NCI-H69 (cell line): ENCODE measurements at places on chromosomes 5 and 9.

GRCh38 chr9:120715389-120715924, 1.2 kb upstream of the MEGF9 start:
- peak; percentile 82 for DNase-seq

- no peak for DNase-seq
Measured at GRCh38 chr5:152932621-152933020, 527.5 kb upstream of the NMUR2 start.

- DNase-seq: no peak
Measured at GRCh38 chr9:117074342-117074662, 340.6 kb downstream of the ASTN2 start.

DNA sequence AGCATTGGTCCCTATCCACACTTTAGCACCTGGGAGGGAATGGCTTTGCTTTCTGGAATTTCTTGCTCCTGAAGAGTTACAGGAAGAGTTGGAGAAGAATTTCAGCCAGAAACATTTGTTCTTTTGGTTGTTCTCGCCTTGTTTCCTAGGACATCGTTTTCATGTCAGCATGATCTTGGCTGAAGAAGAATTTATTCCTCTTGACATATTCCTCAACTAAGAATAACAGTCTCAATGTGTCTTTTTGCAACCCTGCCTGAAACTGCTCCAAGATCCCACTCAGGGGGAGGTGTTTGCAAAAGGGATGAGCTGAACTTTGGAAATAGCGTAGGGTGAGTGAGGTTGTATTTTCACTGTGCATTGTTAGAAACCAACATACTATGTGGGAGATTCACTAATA, 26.1 kb downstream of the MAMDC2 start:
- no peak for DNase-seq

DNA sequence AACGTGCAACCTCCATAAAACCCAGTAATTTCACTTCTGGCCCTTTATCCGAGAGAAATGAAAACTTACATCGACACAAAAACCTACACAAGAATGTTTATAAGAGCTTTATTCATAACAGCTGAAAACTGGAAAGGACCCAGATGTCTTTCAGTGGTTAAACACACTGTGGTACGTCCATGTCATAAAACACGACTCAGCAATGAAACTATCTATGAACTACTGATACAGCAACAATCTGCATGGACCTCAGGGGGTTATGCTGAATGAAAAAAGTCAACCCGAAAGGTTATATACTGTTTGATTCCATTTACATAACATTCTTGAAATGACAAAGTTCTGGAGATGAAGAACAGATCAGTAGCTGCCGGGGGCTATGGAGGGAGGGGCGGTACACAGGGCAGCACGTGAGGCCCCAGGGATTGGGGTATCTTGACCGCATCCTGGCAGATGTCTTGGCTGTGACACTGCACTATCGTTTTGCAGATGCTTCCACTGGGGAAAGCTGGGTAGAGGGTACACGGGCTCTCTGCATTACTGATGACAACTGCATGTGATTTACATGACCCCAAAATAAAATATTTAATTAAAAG, 4.1 kb downstream of the CCDC127 start:
- no peak for DNase-seq

GRCh38 chr9:5531101-5531882, 21.0 kb downstream of the PDCD1LG2 start:
- no peak for DNase-seq

DNA sequence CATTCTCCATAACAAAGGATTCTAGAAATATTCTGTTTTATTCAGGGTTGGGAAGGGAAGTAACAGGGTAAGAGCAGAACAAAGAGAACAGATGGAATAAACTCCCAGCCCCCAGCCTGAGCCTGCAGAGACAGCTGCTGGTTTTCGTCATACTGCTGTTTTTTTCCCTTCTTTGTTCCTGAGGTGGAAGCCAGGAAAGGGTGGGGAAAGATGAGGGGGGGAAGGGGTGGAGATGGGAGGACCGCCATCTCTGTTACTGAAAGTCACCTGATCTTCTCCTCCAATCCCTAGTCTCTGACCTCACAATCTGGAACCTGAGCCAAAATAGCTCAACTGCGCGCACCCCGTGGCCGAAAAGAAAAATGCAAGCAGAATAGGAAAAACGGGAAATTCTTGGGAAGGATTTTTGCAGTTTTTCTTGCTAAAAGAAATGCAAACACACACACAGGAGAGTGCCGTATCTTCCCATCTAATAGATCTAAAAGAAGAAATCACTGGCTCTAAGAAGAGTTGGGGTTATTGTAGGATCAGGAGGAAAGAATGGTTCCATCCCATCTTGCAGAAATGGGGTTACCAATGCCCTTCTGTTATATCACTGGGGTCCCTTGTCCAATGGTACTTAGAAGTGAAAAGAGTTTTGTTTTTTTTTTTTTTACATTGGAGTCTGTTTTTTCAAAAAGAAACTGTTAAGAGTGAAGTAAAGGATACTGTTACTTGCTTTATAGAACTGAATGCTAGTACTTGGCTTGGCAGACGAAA, 57.9 kb downstream of the DIAPH1 start:
- DNase-seq: peak; percentile 99

GRCh38 chr5:60835554-60835953, 8.5 kb downstream of the ELOVL7 start:
- DNase-seq: no peak

GRCh38 chr5:173278172-173278571, 43.2 kb upstream of the NKX2-5 start:
- DNase-seq: no peak

DNA sequence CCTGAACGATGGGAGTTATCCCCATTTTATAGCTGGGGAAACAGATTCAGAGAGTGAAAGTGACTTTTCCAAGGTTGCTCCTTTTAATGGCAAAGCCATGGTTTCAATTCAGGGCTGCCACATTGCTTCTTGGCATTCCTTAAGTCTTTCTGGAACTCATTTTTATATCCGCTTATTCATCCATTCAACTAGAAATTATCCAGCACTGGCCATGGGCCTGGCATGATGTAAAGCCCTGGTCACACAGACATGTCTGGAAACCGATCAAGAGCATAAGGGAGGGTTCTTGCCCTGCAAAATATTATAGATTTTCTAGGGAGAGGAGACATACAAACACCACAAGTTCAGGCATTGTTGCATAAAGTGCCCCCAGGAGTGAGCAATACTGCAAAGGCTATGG, 43.0 kb upstream of the COL15A1 start:
- DNase-seq: no peak

- DNase-seq: no peak
Measured at GRCh38 chr9:96256800-96257199, 45.2 kb downstream of the HSD17B3 start.

GRCh38 chr9:14021871-14022525, 291.9 kb downstream of the NFIB start:
- DNase-seq: no peak

DNA sequence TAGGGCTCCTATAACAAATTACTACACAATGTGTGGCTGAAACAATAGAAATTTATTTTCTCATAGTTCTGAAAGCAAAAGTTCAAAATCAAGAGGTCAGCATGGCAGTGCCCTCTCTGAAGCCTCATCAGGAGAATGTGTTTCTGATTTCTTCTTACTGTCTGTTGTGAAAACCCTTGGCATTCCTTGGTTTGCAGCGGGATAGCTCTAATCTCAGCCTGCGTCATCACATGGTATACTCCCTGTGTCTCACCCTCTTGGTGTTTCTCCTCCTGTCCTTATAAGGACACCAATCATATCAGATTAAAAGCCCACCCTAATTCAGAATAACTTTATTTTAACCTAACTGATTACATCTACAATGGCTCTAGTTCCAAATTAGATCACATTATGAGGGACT, 87.5 kb upstream of the CDH9 start:
- DNase-seq: no peak

- DNase-seq: no peak
Measured at GRCh38 chr5:13659391-13659790, 285.1 kb downstream of the DNAH5 start.

DNA sequence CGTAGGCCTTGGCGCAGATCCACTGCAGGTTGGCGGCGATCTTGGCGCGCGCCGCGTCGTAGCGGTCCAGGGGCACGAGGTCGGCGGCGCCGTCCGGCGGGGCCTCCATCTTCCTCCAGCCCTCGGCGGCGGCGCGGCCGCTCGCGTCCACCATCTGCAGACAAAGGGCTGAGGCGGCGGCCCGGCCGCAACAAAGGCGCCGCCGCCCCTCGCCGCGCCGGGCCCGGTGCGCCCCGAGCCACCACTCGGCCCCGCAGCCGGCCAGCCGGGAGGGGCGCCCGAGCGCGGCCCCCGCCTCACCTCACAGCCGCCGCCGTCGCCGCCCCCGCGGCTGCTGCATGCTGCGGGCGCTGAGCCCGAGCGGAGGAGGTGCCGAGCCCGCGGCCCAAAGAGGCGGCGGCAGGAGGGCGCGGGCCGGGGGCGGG, 328 bp downstream of the CAMSAP1 start:
- no peak for DNase-seq

GRCh38 chr5:68214482-68215207, 911 bp upstream of the PIK3R1 start:
- DNase-seq: peak; percentile 70

DNA sequence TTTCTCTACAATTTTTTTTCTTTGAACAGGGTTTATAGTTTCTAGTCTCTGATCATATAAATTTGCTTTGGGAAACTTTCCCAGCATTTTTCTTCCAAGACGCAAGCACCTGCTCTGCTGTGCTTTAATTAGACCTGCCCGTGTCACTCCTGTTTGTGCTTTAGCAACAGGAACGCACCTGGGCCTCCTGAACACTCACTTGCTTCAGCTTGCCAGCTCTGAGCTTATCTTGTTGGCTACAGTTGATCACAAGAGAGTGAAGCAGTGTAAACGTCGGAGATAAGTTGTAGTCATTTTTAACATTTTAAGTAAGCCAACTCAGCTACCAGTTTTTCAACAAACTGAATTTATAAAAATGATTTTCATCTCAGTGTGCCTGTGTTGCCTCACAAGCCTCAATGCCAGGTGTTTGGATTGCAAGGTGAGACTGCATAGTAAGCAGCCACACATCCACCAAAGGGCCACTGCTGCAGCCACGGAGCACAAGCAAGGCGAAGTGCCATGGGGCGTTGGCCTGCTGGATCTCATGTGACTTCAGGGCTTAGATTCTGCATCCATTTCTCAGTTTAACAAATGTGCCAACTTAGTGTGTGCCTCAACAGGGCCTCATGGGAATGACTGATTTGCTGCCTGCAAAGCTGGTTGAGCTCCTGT, 166.9 kb downstream of the TRIO start:
- DNase-seq: no peak

GRCh38 chr5:135141303-135142268, 107.6 kb upstream of the PITX1 start:
- DNase-seq: peak; percentile 44

- no peak for DNase-seq
Measured at GRCh38 chr5:173778152-173778782, 109.9 kb upstream of the CPEB4 start.

GRCh38 chr9:136107155-136107952, 11.3 kb downstream of the TMEM250 start:
- DNase-seq: peak; percentile 81

GRCh38 chr5:137194300-137194699, 304.8 kb downstream of the SPOCK1 start:
- DNase-seq: no peak

DNA sequence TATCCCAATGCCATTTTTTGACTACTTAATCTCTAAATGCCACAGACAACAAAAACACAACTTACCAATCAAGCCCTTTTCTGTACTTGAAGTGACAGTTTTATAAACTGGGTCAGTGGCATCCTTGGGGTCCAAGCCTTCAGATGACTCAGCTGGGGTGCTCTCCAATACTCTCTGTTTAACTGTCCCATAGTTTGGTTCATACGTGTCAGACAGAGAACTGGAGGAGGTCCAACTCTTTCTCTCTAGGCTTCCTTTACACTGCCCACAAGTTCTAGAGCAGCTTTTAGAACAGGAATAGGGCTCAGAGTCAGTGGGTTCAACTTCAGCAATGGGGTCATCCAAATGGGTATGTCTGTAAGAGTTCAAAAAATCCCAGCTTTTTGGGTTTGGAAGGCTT, 166.9 kb downstream of the CDC42SE2 start:
- DNase-seq: no peak

- peak; percentile 74 for DNase-seq
Measured at GRCh38 chr9:136996361-136997292, at the start of gene CLIC3. Gene CLIC3 (minus strand): TSS chr9:136996568. CDS start chr9:136996543, 25 bp downstream.

DNA sequence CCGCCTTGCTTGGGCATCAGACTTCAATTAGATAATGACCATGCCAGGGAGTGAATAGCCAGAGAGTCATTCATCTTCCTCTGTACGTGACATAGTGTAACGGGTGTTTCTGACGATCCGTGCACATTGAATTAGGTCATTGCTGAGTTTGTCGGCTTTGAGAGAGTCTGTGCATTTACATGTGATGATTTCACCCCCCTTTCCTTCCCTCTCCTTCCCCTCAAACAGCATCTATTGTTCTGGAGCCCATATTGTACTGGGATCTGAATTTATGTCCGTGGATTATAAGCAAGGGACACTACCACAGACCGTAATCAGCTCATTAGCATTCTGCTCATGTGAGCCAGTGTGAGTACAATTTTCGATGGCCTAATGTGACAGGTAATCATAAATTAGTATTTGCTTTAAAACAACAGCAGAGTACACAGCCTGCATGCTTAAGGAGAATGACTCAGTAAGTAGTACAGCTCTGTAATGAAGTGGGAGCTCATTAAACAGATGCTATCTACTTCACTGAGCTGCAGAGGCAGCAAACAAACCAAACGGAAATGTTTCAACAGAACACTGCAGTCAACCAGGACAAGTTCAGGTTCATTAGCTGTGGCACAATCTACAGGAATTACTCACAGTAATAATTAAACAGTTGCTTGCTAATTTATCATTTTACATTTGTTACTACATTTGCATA, 302.1 kb downstream of the CSNK1G3 start:
- DNase-seq: peak; percentile 96

GRCh38 chr5:31954091-31954490, 220.0 kb downstream of the GOLPH3 start:
- DNase-seq: no peak

- no peak for DNase-seq
Measured at GRCh38 chr9:74138182-74138581, 359.0 kb upstream of the RORB start.
